ENCODE measurements at places on chromosomes 6 and 20. TPM values are rescaled to one million over a fixed set of nuclear protein-coding genes. Genes with fewer than 3 reads are reported as not detected.

DNA sequence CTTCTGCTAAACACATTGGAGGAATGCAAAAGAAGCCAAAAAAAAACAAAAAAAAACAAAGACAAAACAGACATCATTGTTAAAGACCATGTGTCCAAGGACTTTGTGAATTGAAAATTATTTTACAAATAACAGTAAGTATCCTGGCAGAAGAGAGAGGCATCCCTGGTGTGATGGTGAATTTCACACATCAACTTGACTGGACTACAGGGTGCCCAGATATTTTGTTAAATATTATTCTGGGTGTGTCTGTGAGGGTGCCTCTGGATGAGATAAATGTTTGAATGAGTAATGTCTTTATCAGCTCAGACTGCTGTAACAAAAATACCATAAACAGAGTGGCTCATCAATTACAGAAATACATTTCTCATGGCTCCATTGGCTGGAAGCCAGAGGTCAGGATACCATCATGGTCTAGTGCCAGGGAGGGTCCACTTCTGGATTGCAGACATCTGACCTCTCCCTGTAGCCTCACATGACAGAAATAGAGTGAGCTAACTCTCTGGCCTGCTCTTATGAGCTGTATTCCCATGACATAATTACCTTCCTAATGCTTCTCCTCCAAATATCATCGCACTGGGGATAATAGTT, 12.2 kb upstream of the C6orf118 start:
- H3K36me3 ChIP-seq = no peaks in the 10 kb centered on the region
- H3K27me3 ChIP-seq = no peaks in the 10 kb centered on the region
- no peak overlapping the region for H3K4me3 ChIP-seq
- H3K27ac ChIP-seq = no peak overlapping the region
- no peaks in the 10 kb centered on the region for H3K4me1 ChIP-seq

DNA sequence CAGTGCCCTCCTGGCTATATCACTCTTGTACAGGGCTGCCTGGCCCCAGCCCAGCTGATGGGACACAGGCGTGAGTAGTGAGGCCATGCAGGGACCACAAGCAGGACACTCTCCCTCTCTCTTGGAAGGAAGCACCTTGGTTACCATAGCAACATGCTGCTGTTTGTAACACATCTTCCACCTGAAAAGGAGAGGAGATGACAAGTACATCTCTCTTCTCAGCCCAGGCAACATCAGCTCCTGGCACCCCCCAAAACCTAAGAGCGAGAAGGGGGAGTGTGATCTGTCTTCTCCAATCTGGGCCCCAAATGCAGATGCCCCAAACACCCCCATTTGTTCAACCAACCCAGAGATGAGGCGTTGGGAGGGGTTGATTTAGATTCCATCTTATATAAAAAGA, 49.9 kb downstream of the KCNB1 start:
- peaks cover 4% of the 10 kb centered on the region for H3K36me3 ChIP-seq
- no peak overlapping the region for H3K27ac ChIP-seq
- H3K4me1 ChIP-seq = peaks cover 14% of the 10 kb centered on the region
- no peaks in the 10 kb centered on the region for H3K27me3 ChIP-seq

GRCh38 chr6:48560408-48560807, 449.4 kb upstream of the PTCHD4 start:
- H3K4me3 ChIP-seq = no peak overlapping the region
- no peaks in the 10 kb centered on the region for H3K27me3 ChIP-seq
- no peaks in the 10 kb centered on the region for H3K36me3 ChIP-seq
- DNase-seq = no peak

DNA sequence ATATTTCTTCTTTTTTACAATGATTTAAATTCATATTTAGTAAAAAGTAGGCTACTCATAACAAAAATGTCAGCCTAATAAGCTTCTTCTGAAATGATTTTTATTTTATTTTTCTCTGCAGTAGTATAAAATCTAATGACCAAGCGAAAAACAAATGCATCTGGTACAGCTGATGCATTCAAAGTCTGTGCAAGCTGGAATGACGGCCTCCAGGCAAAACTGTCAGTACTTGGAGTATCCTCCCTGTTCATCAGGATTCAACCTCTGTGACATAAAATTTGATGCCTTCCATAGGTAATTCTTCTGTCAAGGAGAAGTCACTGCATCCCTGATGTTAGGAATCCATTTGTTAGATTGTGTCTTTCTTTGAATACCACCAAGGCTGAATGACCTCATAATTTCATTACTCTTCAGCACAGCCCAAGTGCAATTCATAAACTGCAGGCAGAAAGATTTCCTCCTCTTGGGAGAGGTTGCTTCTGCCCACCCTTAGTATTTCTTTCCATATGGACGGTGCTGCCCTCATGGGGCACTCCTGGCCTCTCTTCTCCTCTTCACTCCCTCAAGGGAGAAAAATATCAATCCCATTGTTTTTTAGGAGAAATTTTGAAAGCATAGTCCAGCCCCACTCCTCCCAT, 146.4 kb upstream of the STXBP5 start:
- no peaks in the 10 kb centered on the region for H3K4me1 ChIP-seq
- H3K27me3 ChIP-seq = no peaks in the 10 kb centered on the region
- H3K4me3 ChIP-seq = no peak overlapping the region
- no peak for DNase-seq
- H3K27ac ChIP-seq = no peak overlapping the region
- H3K36me3 ChIP-seq = no peaks in the 10 kb centered on the region

- H3K27me3 ChIP-seq = no peaks in the 10 kb centered on the region
- H3K4me3 ChIP-seq = peak within 1 kb of the TSS; percentile 96
- peaks cover 8% of the 10 kb centered on the region for H3K36me3 ChIP-seq
- peak within 1 kb of the TSS; percentile 80 for H3K27ac ChIP-seq
- H3K4me1 ChIP-seq = peaks cover 16% of the 10 kb centered on the region
- peak; percentile 97 for DNase-seq
Measured at GRCh38 chr6:43575772-43576551, at the start of the genes POLH and XPO5. Gene POLH (plus strand): TSS chr6:43576185. CDS start chr6:43582320, 6,135 bp downstream. Gene XPO5 (minus strand): TSS chr6:43576038. CDS start chr6:43575864, 174 bp downstream.

SMIM29 gene
- 66.0 TPM for polyA plus RNA-seq
